ENCODE measurements at places on chromosomes 4 and X.

- no peak overlapping the region for H3K4me3 ChIP-seq
- peaks cover 23% of the 10 kb centered on the region for H3K27me3 ChIP-seq
- H3K36me3 ChIP-seq = no peaks in the 10 kb centered on the region
- H3K4me1 ChIP-seq = no peaks in the 10 kb centered on the region
- no peak overlapping the region for H3K27ac ChIP-seq
Observed at GRCh38 chrX:40576291-40576690, 4.5 kb upstream of the ATP6AP2 start.

DNA sequence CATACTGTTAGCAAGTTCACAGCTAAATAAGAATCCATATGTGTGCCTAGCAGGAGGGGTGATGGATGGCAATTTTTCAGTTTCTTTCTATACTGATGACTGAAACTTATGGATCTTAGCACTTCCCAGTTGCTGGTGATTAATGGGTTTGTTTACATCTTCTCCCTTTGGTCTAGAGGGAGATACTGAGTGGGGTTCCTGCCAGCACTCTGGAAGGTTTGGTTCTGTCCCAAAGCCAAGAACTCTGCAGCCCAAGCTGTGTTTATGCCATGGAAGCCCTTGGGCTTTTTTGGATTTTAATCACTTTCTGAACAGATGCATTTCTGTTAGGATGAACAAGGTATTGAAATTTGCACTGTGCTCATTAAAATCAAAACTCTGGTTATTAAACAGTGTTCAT lies 43.5 kb downstream of the DDIT4L start:
- H3K4me1 ChIP-seq = no peaks in the 10 kb centered on the region
- H3K27me3 ChIP-seq = no peaks in the 10 kb centered on the region
- no peak overlapping the region for H3K4me3 ChIP-seq
- H3K36me3 ChIP-seq = no peaks in the 10 kb centered on the region
- no peak for DNase-seq

- H3K4me3 ChIP-seq = no peak overlapping the region
- no peaks in the 10 kb centered on the region for H3K27me3 ChIP-seq
- no peak overlapping the region for H3K27ac ChIP-seq
Observed at GRCh38 chr4:12319765-12320164, 891.1 kb upstream of the HS3ST1 start.

DNA sequence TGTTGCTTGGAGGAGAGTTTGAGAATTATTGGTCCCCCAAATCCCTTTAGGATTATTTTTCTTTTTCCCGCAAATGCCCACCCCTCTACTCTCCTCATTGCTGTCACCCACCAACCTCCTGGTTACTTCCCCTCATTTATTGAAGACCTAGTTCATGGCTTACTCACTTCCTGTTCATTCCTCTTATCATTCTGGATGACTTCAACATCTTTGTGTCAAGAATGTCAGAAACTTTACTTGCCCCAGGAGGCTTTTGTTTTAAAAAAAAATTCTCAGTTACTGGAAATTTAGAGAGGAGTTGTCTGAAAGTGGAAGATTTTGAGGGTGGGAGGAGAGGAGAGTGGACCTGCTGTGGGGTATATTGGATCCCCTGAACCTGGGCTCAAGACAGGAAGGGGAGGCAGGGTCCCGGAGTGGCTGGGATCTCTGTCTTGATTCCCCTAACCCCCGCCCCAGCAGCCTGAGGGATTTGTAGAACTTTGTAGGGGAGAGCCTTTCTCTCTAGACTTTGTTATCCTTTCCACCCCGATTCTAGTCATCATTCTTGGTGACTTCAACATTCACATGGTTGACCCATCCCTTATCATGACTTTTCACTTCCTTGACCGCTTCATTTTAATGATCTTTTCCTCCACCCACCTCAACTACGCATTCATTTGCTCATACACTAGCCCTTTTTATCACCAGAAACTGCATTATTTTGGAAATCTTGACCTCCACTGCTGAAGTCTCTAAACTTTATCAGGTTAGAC lies 69.9 kb upstream of the ESX1 start:
- H3K4me3 ChIP-seq = no peak overlapping the region
- no peak overlapping the region for H3K27ac ChIP-seq
- no peaks in the 10 kb centered on the region for H3K4me1 ChIP-seq

DNA sequence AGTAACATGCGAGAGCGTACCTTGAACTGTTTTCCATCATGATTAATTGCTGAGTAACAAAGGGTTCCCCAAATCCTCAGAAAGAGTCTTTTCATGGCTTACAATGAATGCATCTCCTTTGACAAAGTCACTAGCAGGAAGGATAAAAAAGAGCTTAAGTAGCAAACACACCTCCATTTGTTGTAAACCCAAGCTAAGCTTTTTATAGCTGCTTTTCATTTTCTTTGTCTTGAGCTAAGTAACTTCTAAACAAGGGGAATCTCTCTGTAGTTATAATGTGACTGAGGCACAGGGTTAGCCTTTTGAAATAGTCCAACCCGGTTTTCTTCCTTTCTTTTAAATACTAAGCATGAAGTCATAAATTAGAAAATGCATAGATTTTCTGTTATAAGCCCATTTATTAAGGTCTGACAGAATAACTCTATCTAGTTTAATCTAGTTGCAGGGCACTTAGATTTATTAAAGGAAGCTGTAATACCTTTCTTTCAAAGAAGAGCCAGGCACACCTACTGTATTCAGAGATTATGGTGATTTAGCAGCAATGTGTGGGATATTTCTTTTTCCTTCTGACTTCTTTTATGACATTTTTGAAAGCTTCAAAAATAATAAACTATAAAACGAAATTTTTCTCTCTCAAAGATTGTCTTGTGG lies 226.9 kb upstream of the SMIM31 start:
- no peaks in the 10 kb centered on the region for H3K36me3 ChIP-seq
- H3K27ac ChIP-seq = no peak overlapping the region
- no peaks in the 10 kb centered on the region for H3K27me3 ChIP-seq
- no peak for DNase-seq
- H3K4me1 ChIP-seq = no peaks in the 10 kb centered on the region

GRCh38 chr4:99339172-99339571 lies 13.4 kb downstream of the ADH1C start:
- H3K27me3 ChIP-seq = no peaks in the 10 kb centered on the region
- DNase-seq = no peak

- H3K4me1 ChIP-seq = no peaks in the 10 kb centered on the region
- no peaks in the 10 kb centered on the region for H3K27me3 ChIP-seq
- no peak overlapping the region for H3K4me3 ChIP-seq
- no peak overlapping the region for H3K27ac ChIP-seq
- DNase-seq = no peak
Observed at GRCh38 chr4:98162696-98163095, 19.4 kb upstream of the STPG2 start.

DNA sequence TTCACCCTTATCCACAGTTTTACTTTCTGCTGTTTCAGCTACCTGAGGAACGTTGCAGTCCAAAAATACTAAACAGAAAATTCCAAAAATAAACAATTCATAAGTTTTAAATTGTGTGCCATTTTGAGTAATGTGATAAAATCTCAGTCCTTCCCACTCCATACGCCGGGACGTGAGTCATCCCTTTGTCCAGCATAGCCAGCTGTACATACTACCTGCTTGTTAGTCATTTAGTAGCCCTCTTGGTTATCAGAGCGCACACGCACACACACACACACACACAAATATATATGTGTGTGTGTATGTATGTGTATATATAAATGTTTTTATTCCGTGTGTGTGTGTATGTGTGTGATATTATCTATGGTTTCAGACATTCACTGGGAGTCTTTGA lies 4.8 kb upstream of the CCSER1 start:
- H3K4me3 ChIP-seq = no peak overlapping the region
- H3K36me3 ChIP-seq = no peaks in the 10 kb centered on the region
- DNase-seq = no peak

DNA sequence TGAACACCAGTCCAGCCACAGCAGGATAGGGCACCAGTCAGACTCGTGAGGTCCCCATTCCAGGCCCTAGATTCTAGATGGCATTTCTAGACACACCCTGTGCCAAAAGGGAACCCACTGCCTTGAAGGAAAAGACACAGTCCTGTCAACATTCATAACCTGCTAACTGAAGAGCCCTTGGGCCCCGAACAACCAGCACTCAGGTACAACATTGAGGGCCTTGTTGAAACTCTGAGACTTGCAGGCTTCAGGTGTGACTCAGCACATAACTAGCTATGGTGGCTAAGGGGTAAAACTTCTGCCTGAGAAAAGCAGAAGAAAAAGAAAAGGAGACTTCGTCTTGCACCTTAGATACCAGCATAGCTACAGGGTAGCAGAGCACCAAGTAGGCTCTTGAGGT lies 252.9 kb upstream of the GRID2 start:
- no peaks in the 10 kb centered on the region for H3K4me1 ChIP-seq
- H3K27me3 ChIP-seq = no peaks in the 10 kb centered on the region
- no peak for DNase-seq
- H3K27ac ChIP-seq = no peak overlapping the region
- no peak overlapping the region for H3K4me3 ChIP-seq
- H3K36me3 ChIP-seq = no peaks in the 10 kb centered on the region

GRCh38 chr4:8537041-8537461 lies 43.1 kb upstream of the GPR78 start:
- H3K4me3 ChIP-seq = no peak overlapping the region
- no peak overlapping the region for H3K27ac ChIP-seq
- DNase-seq = peak; percentile 59
- H3K36me3 ChIP-seq = no peaks in the 10 kb centered on the region
- H3K4me1 ChIP-seq = peaks cover 13% of the 10 kb centered on the region
- H3K27me3 ChIP-seq = no peaks in the 10 kb centered on the region

DNA sequence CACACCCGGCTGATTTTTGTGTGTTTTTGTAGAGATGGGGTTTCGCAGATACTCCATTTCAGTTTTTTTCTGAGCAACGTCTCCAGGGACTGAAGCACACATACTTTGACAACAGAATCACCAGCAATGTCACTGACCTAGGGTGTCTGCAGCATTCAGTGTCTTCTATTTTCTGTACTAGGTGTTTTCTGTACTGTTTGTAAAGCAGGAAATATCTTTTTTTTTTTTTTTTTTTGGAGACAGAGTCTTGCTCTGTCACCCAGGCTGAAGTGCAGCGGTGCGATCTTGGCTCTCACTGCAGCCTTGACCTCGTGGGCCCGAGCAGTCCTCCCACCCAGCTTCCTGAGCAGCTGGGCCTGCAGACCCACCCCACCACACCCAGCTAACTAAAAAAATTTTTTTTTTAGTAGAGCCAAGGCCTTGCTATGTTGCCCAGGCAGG lies 8.9 kb downstream of the ADD1 start:
- H3K36me3 ChIP-seq = peaks cover 11% of the 10 kb centered on the region
- H3K4me1 ChIP-seq = peaks cover 25% of the 10 kb centered on the region
- peak overlapping the region; percentile 62 for H3K27ac ChIP-seq
- no peak for DNase-seq
- no peaks in the 10 kb centered on the region for H3K27me3 ChIP-seq

DNA sequence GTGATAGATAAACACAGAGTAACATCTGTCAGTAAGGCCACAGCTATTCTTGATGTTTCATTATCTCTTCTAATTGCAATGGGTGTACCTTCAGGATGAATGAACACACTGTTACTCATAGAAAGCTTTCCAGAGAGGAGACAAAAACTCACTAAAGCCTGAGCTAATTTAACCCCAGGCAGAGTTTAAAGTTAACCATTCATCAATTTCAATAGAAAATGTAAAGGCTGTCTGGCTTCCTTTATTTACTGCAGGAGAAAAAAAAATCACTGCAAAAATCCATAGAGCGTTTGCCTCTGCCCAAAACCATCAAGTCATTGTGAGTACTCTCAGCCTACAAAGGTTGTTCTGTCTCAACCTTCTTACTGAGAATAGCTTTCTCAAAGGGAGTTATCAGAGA lies 376.9 kb downstream of the PPP4R3C start:
- no peaks in the 10 kb centered on the region for H3K36me3 ChIP-seq
- H3K27ac ChIP-seq = no peak overlapping the region
- H3K4me1 ChIP-seq = no peaks in the 10 kb centered on the region
- no peak for DNase-seq
- peaks cover 3% of the 10 kb centered on the region for H3K27me3 ChIP-seq

- H3K4me3 ChIP-seq = no peak overlapping the region
- H3K36me3 ChIP-seq = peaks cover 4% of the 10 kb centered on the region
- H3K27me3 ChIP-seq = no peaks in the 10 kb centered on the region
- peak overlapping the region; percentile 30 for H3K27ac ChIP-seq
Observed at GRCh38 chr4:186685767-186686183, 37.9 kb downstream of the FAT1 start.

GRCh38 chr4:129369361-129370010 lies 273.5 kb downstream of the C4orf33 start:
- no peak overlapping the region for H3K27ac ChIP-seq
- H3K4me1 ChIP-seq = peaks cover 2% of the 10 kb centered on the region
- DNase-seq = peak; percentile 68
- H3K27me3 ChIP-seq = no peaks in the 10 kb centered on the region
- H3K4me3 ChIP-seq = no peak overlapping the region
- H3K36me3 ChIP-seq = no peaks in the 10 kb centered on the region

DNA sequence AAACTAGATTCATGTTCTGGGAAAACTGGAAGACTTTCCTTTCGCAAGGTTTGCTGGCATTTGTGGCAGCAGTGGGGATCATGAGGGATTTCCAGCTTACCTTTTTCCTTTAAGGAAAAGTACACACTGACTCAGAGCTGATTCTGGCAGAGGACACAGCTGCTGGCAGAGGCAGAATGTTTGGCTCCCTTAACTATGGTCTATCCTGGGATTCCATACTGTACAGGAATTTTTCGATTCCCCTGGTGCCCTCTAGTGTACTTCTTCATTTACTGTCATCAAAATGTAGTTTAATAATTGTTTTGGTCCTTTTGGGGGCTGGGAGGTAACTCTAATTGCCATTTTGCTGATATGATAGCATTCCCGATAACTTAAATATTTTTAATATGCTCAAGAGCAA lies 152.7 kb downstream of the GABRG1 start:
- H3K27ac ChIP-seq = no peak overlapping the region
- DNase-seq = no peak
- no peaks in the 10 kb centered on the region for H3K4me1 ChIP-seq
- H3K27me3 ChIP-seq = no peaks in the 10 kb centered on the region
- H3K4me3 ChIP-seq = no peak overlapping the region
- no peaks in the 10 kb centered on the region for H3K36me3 ChIP-seq

DNA sequence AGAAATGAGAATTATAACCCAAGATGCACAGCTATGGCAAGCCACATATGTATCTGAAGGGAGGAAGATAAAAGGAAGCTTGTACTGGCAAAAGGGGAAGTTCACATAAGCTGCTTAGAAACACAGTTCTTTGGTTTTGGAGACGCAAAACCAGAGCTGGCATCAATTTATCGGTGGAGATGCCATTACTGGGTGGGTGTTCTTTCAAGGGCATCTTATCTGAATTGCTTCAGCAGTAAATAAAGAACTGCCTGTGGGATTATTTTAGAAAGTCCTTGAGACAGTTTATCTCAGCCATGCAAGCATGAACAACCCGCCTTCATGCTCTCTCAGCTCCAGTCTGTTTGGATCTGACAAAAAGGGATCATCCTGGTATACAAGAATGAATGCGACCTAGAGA lies 60.8 kb downstream of the DDX60 start:
- H3K4me1 ChIP-seq = no peaks in the 10 kb centered on the region
- H3K27ac ChIP-seq = no peak overlapping the region
- no peaks in the 10 kb centered on the region for H3K27me3 ChIP-seq
- no peak for DNase-seq
- peaks cover 25% of the 10 kb centered on the region for H3K36me3 ChIP-seq
- no peak overlapping the region for H3K4me3 ChIP-seq

All from muscle of leg (tissue), 16 donors.